Activated CD4-positive, CD25-positive, alpha-beta regulatory T cell treated with anti-CD3 and anti-CD28 coated beads, Interleukin-2, amount 50 U/mL, for 72 hours (primary cell): ENCODE measurements at places on chromosomes 2 and 18.

GRCh38 chr2:108965540-108966289, 23.3 kb downstream of the EDAR start:
- no peak for DNase-seq

DNA sequence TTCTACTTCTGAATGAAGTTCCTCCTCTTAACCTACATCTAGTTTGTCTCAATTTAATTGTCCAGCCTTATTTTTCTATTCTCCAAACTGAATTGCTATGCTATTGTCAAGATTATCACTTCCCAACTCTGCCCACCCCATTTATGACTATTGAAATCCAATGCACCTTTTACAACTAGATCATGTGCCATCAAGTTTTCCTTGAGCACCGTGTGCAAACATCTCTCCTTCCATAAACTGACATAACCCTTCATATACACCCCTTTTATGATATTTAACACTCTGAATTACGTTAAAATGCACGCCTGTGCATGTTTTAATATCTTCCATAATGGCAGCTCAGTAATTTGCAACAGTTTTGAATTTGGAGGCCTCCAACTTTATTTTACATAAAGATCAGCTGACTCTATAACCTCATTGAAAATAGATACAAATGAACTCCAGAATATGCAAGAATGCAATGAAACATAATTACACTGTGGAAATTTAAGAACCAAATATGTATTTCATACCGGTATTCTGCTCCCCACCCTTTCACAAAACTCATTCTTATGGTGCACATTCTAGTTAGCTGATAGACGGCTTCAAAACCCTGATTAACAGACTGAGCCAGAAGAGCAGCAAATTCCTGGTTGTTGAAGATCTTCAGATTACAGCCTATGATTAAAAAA, 85.5 kb downstream of the SMAD2 start:
- no peak for DNase-seq

DNA sequence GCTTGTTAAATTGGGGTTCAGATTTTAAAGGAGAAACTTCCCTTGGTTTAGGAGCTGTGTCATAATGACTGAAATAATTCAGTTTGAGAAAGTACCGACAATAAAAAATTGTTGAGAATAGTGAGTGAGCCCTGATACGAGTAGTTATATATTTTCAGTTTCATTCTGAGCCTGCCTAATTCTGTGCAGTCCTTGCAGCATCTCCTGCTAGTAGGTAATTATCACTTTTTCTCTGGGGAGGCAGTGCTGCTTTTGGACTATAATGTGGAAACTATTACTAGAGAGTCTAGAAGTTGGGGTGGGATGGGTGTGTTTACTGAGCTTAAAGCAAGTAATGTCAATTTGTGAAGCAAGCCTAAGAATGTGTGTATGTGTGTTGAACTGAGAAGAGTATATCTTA, 21.7 kb downstream of the ZNF638 start:
- no peak for DNase-seq

DNA sequence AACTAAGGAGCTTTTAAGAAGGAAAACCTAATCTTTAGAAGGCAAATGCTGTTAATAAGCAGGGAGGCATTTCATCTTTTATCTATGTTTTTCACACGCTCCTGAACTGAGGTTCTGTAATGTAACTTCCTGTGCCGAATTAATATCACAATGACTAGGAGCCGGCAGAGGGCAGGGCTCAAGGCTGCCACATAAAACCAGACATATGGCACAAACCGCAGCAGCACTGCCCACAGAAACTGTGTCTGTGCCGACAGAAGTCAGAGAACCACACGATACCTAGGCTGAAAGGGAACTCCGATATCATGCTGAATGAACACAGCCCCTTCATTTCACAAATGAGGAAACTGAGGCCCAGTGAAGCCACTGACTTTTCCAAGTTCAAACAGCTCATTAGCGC, 112.1 kb downstream of the EIPR1 start:
- no peak for DNase-seq

- no peak for DNase-seq
Measured at GRCh38 chr2:116074161-116074560, 1631.7 kb downstream of the DPP10 start.
